Stimulated activated CD8-positive, alpha-beta memory T cell treated with anti-CD3 and anti-CD28 coated beads, Interleukin-4, amount 100 ng/mL, for 1 hour (primary cell): ENCODE measurements at places on chromosomes 11 and 22.
A peak's percentile ranks its signal among the peaks of the same experiment; 100 is the strongest.

GRCh38 chr11:118205606-118206378, 19.0 kb downstream of the JAML start:
- no peak for DNase-seq

DNA sequence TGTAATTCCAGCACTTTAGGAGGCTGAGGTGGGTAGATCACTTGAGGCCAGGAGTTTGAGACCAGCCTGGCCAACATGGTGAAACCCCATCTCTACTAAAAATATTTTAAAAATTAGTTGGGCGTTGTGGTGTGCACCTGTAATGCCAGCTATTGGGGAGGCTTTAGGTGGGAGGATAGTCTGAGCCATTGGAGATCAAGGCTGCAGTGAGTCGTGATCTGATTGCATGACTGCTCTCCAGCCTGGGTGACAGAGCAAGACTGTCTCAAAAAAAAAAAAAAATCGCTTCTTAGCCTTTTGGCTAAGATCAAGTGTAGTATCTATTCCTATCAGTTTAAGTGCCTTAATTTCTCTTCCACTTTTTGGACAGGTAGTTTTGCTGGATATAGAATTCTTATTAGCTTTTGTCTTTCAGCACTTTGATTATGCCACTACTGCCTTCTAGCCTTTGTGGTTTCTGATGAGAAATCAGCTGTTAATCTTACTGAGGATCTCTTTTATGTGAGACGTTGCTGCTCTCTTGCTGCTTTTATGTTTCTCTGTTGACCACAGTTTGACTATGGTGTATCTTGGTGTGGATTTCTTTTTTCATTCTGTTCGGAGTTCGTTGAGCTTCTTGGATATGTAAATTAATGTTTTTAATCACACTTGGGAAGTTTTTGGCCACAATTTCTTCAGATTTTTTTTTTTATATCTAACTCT, 24.7 kb downstream of the CHEK1 start:
- DNase-seq = no peak

- no peak for DNase-seq
Measured at GRCh38 chr22:30275625-30276024, 9.0 kb upstream of the OSM start.

DNA sequence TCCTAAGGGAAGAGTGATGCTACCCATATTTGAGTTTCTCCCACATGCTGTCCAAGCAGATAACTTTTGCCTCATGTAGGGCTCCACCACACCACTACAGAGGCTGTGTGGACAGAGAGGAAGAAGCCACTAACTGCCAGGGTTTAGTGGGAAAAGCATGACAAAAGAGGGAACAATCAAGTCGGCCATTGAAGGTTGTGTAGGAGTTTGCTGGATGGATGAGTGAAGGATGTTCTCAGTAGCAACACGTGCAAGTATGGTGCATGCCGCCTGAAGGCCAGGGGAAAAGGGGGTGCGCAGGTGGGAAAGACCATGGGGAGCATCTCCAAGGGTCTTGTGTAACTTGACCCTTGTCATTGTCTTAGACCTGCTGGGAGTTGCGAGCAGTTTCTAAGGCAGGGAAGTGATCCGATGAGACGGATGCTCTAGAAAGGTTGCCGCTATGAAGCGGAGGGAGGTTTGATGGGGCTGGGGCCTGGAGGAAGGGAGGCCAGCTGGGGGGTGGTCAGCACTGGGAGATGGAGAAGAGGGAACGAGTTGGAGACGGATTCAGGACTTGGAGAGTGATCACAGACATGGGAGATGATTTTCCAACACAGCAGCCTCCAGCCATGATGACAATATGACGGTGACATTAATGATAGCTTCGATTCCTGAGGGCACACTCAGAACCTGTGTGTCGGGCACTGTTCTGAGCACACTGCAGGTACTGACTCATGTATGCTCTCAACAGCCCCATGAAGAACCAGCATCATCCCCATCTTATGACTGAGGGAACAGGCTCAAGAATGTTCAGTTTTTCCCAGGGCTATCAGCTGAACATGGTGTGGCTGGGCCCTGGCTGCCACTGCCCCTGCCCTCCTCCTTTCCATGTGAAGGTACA, 53.7 kb downstream of the CD6 start:
- no peak for DNase-seq

DNA sequence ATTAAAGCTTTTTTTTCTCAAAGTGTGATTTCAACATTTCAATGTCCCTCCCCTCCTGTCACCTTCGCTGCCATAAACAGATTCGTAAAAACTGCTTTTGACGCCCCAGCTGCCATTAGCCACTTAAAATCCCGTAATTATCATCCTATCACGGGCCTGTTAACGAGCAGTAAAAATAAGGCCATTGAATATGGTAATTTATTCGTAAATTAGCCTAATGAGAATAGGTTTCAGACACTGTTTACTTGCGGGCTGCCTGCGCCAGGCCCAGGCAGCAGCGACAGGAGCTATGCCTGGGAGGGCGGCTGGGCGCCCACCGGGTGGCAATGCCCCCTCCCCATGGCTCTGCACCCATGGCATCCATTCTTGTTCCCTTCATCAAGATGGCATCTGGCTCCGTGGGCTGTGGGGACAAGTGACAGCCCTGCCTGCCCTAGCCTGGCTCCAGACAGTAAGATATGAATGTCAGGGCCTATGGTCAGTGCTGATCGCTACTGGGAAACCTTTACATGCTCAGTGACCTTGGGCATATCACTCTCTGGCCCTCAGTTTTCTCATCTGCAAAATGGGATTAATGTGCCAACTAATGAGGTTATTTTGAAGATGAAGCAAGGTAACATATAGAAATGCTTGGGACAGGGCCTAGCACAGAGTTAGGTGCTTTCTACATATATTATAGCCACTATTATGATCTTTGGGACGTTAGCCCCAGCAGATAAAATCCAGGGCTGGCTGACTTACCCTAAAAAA, 500.8 kb downstream of the MN1 start:
- no peak for DNase-seq

DNA sequence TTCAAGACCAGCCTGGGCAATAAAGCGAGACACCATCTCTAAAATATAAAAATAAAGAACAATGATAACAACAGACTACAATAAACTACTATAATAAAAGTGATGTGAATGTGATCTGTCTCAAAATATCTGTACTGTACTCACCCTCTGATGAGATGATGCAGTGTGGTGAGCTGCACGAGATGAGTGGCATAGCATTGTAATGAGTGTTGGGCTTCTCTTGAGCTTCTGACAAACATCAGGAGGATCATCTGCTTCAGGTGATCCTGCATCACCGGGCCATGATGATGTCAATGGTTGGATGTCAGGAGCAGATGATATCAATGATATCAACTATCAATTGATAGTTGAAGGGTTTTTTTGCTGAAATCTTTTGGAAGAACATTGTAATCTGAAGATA, 52.4 kb upstream of the INCENP start:
- no peak for DNase-seq

DNA sequence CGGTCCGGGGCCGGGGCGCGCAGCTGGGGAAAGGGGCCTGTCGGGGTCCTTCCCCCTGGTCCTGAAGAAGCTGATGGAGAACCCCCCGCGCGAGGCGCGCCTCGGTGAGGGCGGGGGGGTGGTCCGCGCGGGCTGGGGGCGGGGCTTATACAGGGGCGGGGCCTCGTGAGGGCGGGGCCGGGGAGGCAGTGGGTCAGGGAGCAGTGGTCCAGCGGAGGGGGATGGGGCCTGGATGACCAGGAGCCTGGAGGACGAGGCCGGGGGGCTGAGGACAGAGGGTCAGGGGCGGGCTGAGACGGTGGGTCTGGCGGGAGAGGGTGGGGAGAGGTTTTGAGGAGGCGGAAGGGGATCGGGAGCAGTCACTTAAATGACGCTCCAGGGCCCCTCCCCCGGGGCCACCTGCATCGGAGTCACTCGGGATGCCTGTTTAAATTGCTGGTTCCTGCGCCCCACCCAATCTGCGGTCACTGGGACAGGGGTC, 396 bp downstream of the TEF start:
- DNase-seq = peak; percentile 30

DNA sequence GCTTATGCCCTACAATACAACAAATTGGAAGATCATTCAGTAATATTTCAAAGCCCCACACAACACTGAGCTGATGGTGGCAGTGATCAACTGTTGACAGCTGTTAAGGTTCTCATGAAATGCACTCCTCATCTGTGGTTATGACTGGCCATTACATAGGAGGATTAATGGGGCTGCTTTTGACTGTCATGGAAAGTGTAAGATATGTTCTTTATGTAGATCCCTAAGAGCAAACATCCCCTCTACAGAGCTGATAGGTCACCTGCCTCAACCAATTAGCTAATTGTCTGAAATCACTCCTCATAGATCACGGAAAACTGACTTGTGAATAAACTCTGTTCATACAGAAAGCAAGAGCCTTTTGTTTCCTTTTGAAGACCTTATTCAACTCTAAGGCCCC, 78.1 kb downstream of the GAB2 start:
- DNase-seq = no peak

DNA sequence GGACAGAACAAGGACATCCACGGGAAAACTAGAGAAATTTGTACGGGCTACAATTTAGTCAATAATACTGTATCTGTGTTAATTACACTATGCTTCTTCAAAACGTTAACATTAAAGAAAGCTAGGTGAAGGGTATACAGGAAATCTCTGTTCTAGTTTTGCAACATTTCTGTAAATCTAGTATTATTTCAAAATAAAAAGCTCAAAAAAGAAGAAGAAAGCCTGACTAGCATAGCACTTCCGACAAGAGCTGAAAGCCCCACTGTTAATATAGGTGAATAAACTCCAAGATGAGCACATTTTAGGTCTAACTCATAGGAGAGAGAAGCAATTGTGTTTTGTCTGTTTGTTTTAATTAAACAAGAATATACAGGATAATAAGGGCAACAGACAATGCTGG, 299.7 kb downstream of the TTC28 start:
- no peak for DNase-seq

- DNase-seq = no peak
Measured at GRCh38 chr11:41099654-41100053, 359.8 kb downstream of the LRRC4C start.

DNA sequence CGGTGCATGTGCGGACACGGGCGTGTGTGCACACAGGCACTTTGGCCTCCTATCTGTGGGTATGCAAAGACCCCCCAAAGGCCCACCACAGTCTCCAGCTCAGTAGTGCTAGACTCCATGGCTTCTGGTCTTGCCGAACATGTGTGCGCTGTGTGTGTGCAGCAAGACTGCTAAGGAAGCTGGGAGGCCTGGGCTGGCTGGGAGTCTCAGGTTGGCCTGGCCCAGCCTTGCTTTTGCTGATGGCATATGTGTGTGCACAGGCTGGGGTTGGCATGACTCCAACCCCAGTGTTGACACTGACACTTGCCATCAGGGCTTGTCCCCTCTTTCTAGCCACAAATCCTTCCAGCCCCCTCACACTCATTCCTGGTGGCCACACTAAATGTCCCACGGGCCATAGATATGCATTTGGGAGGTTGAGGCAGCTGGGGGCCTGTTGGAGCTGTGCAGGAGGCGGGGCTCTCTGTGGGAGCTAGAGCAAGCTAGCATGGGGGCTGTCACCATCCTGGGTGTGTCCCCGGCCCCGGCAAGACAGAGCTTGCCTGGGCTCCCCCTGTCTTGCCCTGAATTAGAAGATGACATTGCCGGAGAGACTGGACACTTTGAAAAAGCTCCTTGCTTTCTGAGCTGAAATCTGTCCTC, 60.9 kb upstream of the NECTIN1 start:
- DNase-seq = no peak

- DNase-seq = no peak
Measured at GRCh38 chr11:45852712-45853101, 5.4 kb downstream of the CRY2 start.

- no peak for DNase-seq
Measured at GRCh38 chr11:109849051-109849450, 244.1 kb upstream of the ZC3H12C start.

GRCh38 chr11:46238078-46238966, 39.1 kb upstream of the CREB3L1 start:
- DNase-seq = no peak

- no peak for DNase-seq
Measured at GRCh38 chr11:102319544-102319943, 2.3 kb downstream of the BIRC3 start.

DNA sequence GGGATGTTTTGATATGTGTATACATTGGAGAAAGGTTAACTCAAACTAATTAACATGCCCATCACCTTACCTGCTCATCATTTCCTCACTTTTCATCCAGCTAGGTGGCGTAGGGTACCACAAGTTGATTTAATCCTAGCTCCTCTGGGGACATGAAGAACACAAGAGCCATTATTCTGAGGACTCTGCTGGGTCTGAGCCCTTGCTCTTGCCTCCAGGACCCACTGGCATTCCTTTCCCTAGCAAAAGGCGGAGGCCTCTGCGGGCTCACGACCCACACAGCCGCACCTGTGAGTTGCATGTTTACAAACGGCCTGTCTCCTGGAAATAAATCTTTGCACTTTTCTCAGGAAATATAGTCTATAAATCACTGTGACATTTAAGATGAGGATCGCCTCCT, 871.9 kb downstream of the TBC1D22A start:
- DNase-seq = no peak

GRCh38 chr11:123690485-123690884, 36.1 kb upstream of the SCN3B start:
- DNase-seq = no peak

- DNase-seq = no peak
Measured at GRCh38 chr11:10592331-10592730, 23.9 kb upstream of the LYVE1 start.

DNA sequence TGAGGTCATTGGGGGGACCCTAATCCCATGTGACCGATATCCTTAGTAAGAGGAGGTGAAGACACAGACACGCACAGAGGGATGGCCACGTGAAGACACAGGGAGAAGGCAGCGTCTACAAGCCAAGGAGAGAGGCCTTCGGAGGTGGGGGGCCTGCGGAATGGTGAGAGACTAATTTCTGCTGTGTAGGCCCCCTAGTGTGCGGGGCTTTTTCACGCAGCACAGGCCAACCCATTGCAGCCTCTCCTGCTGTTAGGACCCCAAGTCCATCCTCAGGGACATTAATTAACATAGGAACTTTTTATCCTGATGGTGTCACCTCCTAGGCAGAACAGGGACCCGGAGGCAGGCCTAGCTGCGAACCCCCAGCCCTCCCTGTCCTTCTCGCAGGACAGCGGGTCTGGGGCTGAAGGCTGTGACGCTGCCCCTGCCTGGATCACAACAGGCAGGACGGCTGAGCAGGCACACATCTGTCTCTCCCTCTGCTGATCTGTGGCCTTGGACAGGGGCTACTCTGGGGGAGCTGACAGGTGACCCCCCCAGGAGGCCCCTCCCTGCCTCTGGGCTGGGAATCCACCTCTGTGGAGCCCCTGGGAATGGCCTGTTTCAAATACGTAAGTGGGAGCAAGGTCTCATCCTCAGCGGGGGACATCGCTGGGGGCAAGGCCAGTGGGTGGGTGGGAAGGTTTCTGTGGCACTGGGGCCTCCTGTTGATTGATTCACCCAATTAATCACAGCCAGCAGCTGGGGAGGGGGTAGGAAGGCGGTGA, 7.9 kb downstream of the ASCL2 start:
- no peak for DNase-seq

DNA sequence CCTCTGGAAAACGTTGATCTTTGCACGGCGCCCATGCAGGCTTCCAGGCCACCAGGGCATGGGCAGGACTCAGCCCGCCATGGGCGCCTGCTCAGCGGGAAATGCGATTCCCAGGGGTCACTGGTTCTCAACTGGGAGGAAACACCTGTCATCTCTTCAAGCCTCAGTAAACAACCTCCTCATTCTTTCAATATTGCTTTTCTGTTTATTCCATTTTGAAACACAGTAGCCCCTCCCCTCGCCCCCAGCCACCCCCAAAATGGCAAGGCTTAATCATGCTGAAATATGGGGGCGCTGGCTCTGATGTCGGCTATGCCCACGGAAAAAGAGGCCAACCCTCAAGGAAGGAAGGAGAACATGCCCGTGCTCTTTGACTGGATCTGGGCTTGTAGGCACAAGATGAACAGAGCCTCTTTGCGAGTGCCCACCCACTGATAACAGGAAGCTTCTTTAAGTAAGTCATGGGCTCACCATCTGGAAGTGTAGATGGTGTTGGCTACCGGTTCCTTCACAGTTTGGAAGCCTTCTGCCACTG, 594 bp upstream of the POU2AF1 start:
- no peak for DNase-seq
